Stimulated activated CD4-positive, alpha-beta T cell treated with anti-CD3 and anti-CD28 coated beads, TNF-alpha, amount 100 ng/mL, for 1 hour (primary cell): ENCODE measurements at places on chromosomes 7 and 10.

DNA sequence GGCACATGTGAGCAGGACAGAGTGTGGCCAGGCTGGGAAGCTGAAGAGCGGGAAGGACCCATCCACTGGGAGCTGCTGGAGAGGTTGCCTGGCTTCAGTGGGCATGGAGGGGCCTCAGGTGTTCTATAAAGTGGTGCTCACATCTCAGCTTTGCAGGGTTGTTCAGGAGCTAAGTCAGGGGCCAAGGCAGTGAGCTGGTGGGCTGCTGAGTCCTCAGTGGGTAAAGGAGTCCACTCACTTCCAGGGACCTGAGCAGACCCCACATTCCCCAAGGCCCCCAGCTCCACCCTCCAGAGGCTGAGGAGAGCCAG is 28.8 kb upstream of the C10orf53 start:
- no peak for DNase-seq

- DNase-seq: no peak
These were observed 23.8 kb downstream of the PEX1 start for GRCh38 chr7:92504563-92504962.

DNA sequence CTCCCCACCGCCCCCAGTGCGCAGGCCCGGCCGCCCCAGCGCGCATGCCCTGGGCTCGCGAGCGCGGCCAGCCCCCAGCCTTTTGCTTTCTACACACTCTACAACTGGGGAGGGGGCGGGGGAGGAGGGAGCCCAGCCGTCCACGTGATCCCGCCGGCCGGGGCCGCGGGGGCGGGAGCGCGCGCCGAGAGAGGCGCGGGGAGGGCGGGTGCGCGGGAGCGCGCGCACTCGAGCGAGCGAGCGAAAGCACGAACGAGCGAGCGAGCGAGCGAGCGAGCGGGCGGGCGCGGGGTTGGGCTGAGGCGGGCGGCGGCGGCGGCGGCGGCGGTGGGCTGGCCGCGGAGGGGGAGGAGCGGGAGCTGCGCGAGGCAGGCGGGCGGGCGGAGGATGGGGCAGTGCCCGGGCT is at the start of gene AUTS2:
AUTS2 (plus strand) TSS at position 395 of the 406 bp plus-strand sequence. CDS start 1,179 bp downstream, outside the sequence.
- DNase-seq: peak; percentile 28

GRCh38 chr7:53101026-53101425 is 65.6 kb downstream of the POM121L12 start:
- DNase-seq: no peak

DNA sequence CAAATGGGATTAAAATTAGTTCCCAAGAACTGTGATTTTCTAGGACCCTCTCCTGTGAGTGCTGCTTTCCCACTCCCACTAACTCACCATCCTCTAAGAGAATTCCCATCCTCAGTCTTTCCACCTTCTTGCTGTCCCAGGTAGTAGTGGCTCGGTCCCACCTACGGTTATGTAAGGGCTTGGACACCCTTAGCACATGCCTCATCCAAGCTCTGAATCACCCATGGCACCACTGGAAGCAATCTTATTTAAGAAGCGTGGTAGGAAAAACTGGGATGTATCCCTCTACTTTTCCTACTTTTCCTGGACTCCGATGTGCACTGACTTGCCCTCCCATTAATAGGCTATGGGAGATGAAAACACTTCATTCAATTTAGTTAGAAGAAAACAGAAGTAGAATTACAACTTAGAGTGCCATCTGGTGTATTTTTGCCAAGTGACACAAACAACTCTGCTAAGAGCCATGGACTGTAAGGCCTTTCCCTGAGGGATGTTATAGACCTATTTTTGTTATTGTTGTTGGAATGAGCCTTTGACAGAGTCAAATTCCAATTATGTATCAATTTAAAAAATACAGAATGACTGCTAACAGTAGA is 13.7 kb upstream of the ANKRD22 start:
- DNase-seq: no peak

DNA sequence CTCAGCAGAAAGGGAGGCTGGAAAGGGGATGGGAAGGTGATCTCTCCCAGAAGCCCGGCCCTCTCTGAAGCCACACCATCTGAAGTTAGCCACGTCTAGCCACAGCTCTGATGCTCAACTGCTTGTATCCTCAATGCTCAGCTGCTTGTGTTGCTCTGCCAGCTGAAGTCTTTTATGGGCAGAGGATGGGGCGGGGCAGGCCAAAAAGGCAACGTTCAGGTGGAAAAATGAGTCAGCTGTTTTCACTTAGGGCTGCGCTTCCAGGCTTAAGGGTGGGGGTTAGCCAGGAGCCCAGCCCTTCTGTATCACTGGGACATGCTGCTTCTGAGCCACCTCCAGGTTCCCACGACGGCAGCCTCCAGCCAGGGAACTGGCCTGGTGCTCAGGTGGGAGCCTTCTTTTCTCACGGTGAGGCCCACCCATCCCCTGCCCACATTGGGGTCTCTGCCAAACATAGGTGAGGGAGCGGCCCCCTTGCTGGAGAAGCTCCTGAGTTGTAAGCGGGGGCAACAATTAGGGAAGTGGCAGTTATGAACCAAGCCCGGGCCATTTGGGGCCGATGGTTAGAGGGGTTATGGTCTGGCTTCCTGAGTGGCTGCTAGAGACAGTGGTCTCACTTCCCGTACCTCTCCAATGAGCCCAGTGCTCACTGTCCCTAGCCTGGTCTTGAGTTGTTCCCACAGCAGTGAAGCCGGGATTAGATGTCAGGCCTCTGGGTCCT is 44.9 kb upstream of the CNPY1 start:
- no peak for DNase-seq

DNA sequence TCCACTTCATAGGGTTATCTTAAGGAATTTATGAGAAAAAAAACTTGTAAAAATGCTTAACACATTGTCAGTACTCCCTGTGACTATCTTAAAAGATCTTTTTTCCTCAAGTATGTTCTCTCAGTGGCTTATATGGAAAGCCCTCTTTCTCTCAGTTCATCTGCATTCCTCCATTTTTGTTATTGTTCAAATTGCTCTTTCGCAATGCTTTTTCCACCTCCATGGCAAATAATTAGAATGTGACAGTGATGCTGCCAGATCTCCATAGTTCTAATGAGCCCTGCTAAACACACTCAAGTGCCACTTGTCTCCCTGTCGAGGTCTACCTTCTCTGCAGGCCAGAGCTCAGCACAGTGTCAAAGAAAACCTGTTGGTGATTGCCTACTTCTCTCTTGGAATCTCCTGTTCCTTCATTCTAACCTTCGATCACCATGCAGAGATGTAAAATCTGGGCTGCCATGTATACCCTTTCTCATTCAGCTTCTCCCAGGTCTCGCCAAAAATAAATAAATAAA is 37.2 kb upstream of the ABCB5 start:
- DNase-seq: no peak

DNA sequence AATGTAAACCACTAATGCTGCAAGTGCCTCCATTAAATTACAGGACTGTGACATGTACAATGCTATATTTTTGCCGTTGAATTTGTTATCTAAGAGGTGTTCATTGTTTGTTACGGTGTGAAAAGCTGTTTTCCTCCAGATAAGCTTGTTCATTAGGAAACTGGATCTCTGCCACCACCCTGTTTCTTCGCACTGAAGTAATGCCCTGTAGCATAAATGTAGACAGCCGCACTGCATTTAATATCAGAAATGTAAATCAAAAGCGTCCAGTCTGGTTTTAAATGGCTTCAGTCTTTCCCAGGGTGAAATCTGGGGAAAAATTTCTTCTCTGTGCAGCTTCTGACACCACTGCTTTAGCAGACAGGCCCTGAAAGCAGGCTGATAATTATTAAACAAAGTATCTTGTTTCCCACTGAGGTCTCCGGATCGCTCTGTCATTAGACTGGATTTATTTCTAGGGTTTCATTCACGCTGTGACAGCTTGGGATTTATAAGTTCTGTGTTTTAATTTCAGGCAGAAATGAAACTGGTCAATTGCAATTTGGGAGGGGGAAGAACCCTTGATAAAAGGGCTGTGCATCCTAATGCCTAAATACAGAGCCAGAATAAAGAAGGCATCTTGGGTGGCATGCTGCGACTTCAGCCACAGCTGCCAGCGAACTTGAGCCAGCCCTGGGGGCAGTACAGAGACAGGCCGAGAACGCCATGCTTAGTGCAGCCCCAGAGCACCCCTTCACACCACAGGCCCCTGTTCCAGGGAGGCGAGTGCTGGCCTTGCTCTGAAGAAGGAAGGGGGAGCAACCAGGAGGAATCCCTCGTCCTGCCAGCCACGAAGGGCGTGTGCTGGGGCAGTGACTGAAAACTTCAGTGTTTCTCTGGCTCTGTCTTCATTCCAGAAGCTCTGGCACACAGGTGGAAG is 547.7 kb upstream of the GALNT17 start:
- DNase-seq: no peak

DNA sequence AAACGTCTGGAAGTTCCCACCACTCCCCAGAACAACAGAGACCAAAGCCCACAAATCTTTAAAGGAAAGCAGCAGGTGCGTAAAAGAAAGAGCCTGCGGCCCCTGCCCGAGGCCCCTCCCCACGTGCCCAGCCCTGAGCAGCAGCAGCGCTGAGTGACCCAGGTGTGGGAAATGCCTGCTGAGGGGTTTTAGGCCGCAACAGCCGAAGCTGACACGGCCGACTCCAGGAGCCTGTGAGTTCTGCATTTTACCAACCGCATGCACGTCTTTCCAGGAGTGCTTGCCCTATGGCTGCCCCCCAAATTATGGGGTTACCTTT is 1.6 kb upstream of the KNDC1 start:
- no peak for DNase-seq

- DNase-seq: no peak
These were observed 95.2 kb downstream of the GALNT17 start for GRCh38 chr7:71227126-71227525.

DNA sequence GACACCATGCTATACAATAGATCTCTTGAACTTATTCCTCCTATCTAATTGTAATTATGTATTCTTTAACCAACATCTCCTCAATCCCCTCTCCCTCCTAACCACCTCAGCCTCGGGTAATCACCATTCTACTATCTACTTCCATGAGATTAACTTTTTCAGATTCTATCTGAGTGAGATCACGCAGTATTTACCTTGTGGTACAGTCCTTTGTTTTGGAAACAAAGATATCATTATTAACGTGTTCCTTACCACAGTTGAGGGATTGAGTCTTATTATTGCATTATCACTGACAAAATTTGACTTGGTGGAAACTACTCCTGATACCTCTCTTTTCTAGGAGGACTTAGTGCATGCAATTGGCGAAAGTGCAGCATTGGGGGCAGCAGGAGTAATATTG is 26.0 kb upstream of the HYAL4 start:
- no peak for DNase-seq

- DNase-seq: no peak
These were observed 113.9 kb downstream of the DNAJC1 start for GRCh38 chr10:21889477-21890275.

DNA sequence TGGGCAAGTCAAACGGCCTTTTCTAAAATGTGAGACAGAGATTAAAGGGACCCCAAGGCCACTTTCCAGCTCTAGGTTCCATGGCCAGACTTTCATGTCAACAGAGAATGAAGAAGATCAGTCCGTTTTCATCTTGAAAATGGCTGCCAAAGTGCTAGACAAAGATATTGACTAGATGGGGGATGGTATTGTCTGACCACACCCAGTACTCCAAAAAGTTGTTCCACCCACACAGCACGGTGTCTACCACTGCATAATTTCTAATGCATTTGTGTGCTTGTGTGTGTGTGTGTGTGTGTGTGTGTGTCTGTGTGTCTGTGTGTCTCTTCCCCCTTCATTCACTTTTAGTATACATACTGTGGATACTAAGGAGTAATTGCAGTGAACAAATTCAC is 1.3 kb downstream of the COL1A2 start:
- DNase-seq: no peak

GRCh38 chr7:22201186-22201880 is 155.6 kb downstream of the RAPGEF5 start:
- no peak for DNase-seq

DNA sequence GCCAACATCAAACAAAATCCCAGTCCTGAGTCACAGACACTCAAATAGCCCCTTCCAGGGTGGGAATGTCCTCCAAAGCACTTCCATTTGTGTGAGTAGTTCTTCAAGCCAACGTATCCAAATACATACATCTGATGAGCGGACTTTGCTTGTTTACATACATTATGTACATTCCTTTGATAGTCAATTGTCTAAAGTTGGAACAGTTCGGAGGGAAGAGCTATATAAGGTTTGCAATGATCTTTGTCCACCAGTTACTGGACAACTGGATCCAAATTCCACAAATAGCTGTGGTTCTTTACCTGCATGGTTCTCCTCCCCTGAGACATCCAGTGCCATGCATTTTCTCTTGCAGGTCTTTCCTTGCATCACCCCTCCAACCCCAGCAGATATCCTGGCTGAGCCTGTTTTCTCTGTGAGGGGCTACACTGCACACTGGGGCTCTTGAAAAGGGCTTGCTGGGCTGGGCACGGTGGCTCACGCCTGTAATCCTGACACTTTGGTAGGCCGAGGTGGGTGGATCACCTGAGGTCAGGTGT is 4.7 kb upstream of the MGMT start:
- DNase-seq: no peak

DNA sequence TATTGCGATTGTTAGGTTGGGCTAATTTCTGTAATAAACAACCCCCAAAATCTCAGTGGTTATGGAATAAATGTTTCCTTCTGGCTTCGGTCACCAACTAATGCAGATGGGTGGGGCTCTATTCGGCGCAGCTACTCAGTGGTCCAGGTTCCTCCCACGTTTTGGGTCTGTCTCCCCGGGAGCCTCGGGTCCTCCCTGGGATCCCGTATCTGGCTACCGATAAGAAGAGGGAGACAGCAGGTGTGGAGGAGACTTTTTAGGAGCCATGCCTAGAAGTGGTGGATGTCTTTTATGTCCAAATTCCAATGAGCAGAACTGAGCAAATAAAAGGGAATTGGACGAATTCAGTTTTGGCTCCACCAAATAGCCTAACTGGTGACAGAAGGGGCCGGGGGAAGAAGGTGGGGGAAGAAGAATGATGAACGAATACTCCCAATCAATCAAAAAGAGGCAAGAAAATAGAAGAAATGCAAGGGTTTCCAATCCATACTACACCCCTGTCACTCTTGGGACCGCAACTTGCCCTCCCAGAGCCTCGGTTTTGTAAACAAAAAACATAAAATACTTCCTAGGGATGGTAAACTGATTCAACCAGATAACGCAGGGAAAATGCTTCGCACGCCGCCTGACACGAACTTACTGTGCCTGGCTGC is 498 bp upstream of the C10orf53 start:
- DNase-seq: no peak

GRCh38 chr7:1938788-1939433 is 268.8 kb downstream of the ELFN1 start:
- DNase-seq: no peak

DNA sequence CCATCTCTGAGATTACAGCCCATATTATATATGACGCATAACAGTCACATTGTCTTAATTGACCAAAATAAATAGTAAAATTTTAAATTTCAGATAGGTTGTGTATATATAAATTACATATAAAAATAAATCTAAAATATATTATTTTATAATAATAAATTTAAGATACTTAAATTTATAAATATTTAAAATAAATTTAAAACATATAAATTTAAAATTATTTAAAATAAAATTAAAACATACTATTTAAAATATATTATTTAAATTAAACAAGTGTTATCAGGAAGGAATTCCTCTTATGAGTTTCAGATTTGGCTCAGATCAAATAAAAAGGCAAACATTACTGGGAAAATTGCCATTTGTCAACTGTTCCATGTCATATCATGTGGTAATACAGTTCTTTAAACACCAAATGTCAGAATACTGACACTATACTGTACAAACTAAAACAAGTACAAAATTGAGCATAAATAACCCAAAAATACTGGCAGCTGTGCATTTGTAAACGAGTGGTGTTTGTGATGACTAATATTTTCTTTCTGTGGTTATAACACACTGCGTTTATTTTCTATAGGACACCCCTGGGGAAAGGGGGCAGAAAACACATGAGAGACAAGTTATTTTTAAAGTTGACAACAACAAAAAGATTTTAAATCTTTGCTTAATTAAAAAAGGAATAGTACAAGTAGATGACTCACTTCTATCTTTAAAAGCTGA is 71.3 kb upstream of the DGKB start:
- no peak for DNase-seq
